ENCODE measurements at places on chromosomes 6 and 20.

DNA sequence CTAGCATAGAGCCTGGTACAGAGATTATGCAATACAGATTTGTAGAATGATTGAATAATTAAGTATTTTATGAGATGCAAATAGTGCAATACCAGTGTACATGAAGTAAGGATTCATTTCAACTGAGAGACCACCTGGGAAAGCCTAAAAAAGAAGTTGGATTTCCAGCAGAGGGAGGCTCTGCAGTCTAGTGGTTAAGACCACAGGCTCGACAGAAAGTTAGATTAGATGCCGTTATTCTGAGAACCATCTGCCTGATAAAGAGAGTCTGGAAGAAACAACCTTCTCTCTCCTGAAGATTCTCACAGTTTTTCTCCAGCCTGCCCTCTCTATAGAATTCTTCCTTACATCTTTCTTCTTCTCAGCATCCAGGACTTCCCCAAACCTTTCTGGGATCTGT, 13.6 kb upstream of the TNFRSF21 start:
- no peak for DNase-seq

- no peak for DNase-seq
Observed at GRCh38 chr6:19303383-19303782, 533.8 kb upstream of the ID4 start.

- DNase-seq = no peak
Observed at GRCh38 chr20:40702504-40702903, 13.5 kb upstream of the MAFB start.

DNA sequence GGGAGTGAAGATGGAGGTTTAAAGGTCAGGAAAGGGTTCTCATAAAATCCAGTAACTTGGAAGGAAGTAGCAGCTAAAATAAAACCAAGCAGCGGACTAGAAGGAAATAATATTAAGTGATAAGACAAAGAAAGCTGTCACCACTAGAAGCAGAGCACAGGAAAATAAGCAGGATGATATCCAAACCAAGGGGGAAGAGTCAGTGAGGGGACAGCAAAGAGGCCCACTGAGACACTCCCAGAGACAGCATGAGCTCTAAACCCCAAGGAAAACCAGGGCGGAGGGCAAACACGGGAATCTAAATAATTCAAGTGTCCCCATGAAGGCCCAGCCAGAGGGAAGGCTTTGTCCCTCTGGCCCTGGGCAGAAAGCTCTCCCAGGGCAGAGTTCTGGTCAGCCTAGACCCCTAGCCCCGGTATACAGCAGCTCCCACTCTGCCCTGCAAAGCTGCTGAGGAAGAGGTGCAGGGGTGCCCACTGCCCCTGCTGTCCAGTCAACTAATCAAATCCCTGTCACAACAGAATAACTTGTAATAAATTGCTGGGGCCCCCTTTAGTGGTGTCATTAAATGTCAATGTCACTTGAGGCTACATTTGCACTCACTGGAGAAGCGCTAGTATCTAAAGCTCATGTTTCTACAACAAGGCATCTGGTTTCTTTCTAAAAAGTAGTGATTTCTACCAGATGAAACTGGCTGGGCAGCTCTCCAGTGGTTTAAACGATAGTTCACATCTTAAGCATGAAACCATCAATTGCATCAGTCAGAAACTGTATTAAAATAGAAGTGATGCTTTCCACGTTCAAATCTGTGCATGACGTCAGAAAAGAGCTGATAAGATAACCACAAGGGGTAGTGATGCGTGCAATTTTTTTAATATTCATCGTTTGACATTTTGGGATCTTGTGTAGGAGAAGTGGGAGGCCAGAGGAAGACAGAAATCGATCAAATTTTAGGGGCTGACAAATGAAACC, 13.6 kb downstream of the PDE10A start:
- no peak for DNase-seq

- DNase-seq = no peak
Observed at GRCh38 chr6:155187994-155188706, 75.7 kb upstream of the CLDN20 start.

DNA sequence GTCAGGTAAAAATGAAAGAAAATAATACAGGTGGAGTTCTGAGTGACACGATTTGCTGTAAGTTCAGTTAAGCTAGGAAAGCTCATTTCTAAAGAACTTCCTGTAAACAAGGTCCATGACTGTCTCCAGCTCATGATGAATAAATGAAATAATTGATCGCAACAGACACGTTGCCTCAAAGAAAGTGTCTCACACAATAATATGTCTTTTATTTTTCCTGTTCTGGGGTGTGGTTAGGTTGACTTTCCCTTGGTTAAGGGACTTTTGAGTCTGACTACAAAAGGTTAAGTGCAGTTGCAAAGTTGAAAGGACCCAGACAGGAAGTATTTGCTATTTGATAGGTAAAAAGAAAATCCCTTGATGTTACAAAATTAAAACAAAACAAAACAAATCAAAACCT, 304.2 kb upstream of the PRDM1 start:
- no peak for DNase-seq

DNA sequence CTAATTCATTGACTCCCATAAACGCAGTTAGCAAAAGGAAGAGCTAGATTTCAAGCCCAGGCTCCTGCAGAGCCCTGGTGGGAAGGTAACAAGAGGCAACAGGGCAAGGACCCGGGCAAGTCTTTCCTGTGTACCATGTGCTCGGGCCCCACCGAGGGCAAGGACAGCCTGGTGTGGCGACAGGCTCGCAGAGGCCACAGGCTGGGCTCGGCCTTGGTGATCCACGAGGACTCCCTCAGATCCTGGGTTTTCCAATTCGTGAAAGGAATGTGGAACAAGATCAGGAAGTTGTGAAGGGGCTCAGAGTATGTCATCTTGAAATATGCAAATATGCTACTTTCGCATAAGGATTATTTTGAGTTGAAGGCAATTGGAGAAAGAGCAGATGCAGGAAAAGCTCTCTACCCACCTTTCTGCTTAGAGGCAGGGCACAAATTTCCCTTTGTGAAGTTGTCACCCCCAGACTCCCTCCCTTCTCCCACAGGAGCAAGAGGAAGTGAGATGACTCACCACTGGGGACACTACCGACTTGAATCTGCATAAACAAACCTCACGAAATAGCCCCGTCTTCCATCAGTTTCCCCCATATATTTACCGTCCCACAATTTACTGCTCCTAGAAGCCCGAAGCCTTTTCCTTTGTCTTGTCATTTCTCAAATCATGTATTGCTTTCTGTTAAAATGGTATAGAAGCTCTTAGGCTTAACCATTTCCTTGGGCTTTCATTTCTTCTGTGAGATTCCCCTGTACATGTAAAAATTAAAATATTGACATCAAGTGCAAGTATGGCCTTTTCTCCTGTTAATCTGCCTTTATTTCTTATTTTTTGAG, 79.0 kb downstream of the PSMG4 start:
- DNase-seq = no peak

DNA sequence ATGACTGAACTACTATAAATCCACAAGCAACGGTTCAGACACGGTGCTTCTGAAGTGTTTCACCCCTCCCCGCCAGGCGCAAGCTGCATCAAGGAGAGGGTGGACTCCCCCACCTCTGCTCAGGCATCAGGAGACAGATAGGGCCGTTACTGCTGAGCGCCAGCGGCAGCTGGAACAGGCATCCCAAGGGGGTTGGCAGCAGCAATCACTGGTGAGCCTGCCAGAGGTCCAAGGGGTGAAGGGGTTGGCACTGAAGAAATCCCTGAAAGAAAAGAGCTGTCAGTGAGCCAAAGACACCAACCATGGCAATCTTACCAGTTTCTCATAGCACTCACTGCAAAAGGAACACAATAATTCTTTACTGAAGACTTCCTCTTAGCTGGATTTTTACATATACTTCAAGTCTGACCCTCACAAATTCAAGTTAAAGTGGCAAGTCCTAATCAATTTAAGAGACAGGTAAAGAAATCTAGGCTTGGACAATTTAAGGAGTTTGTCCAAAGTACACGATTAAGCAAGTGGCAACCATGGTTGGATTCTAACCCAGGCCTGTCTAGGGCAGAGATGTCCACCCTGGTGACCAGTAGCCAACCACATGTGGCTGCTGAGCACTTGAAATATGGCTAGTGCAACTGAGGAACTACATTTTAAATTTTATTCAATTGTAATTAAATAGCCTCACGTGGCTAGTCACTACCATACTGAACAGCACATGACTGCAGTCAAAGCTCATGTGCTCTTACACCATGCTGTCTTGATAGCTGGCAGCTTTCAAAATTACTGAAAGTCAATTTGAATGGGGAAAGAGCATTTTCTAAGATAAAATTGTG, 21.7 kb upstream of the TBC1D20 start:
- no peak for DNase-seq

DNA sequence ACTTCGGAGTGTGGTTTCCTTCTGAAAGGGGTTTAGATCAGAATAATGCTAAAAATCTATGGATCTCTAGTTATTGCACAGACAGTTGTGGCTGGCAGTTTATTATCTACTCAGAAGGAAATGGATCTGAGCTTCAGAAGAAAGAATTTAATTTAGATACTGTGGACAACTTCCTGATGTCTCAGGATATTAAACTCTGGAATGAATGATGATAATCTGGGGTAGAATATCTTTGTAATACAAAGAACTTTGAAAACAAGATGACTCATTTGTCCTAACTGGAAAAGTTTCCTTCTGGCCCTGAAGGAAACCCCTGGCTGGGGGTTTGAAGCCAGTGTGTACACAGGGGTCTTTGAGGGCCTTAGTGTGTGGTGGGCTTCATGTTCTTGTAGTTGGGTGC, 78.0 kb downstream of the EDN3 start:
- no peak for DNase-seq

DNA sequence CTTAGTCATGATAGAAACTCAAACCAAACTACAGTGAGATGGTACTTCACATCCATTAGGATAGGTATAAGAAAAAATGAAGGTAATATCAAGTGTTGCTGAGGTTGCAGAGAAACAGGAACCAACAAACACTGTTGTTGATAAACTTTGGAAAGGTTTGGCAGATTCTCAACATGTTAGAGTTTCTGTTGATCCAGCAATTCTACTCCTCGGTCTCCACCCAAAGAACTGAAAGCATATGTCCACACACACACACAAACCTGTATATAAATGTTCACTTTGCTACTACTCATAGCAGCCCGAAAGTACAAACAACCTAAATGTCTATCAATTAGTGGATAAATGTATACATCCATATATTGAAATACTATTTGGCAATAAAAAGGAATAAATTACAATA, 128.3 kb upstream of the CARMIL1 start:
- no peak for DNase-seq

DNA sequence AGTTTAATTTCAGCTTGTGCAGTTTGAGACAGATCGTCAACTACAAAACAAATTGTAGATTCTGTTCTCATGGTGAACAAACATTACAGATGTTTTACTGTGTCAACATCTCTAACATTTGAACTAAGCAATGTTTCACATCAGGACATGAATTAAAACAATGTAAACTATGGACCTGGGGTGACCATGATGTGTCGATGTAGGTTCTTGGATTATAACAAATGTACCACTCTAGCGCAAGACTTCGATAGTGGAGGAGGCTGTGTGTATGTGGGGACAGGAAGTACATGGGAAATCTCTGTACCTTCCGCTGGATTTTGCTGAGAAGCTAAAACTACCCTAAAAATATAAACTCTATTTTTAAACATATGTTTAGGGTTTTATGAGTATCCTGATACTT, 17.1 kb downstream of the HIVEP2 start:
- no peak for DNase-seq

DNA sequence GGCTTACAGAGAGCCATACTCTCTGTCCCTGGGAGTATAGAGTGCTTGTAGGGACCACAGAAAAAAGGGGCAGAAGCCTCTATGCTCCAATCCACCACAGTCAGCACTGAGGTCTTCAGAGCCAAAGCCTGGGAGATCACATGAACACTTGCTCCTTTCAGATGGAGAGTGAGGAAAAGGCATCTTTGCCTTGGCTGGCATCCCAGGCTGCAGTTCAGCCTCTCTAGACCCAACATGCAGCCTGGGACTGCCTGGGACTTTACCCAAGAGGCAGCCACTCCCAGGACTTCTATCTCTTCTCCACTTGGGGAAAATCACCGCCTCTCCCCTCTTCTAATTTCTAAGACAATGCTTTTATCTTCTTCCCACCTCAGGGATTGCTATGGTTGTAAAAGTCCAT, 46.5 kb upstream of the MYLIP start:
- DNase-seq = no peak

GRCh38 chr6:144171406-144171805, 21.1 kb downstream of the STX11 start:
- DNase-seq = no peak

- DNase-seq = no peak
Observed at GRCh38 chr20:9602847-9603183, 88.4 kb downstream of the LAMP5 start.

- DNase-seq = no peak
Observed at GRCh38 chr20:52342913-52343312, 151.3 kb upstream of the ZFP64 start.

GRCh38 chr6:124433387-124434160, 528.7 kb upstream of the RNF217 start:
- no peak for DNase-seq

- DNase-seq = no peak
Observed at GRCh38 chr6:146890644-146891434, 292.1 kb downstream of the ADGB start.

GRCh38 chr20:50112512-50113419, at the start of gene UBE2V1:
UBE2V1 (minus strand) TSS chr20:50113150; CDS start chr20:50113128, 22 bp downstream.
- DNase-seq = peak; percentile 77

DNA sequence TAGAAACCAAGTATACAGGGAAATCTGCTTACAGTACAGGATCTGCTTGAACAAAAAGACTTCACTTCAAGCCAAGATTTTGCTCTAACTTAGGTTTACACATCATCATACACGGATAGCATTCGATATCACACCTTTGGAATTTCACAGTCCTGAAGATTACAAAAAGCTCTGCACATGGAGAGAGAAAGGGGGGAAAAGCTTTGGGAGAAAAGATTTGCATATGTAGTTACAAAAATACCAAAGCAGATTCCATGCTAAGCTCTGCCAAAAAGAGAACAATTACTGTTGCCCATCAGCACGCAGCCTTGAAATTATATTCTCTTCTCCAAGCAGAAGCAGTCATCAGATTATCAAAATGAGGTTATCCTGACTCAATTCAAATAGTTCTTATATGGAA, 62.0 kb downstream of the HIVEP2 start:
- DNase-seq = no peak
